NCI-H1436 treated with DMSO at 0.1 percent for 48 hours (cell line): ENCODE measurements at places on chromosomes 3 and 15.

DNA sequence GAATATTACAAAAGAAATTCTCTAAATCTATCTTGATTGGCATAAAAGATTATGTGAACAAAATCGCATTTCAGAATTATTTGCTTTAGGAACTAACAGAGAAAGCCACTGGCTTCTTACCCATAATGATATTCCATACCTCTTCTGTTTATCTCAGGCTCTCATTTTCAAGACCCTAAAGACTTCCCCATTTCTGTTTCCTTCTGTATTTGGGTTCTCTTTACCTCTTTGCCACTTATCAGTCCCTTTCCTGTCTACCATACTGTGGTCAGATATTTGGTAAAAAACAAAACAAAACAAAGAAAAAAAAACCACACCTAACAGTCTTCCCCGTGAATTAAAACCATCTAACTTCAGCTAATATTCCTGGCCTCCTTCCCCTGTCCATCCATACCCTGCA, 108.5 kb downstream of the LRRC28 start:
- DNase-seq: no peak

GRCh38 chr3:145089337-145089736, 1071.6 kb downstream of the PLOD2 start:
- DNase-seq: no peak

DNA sequence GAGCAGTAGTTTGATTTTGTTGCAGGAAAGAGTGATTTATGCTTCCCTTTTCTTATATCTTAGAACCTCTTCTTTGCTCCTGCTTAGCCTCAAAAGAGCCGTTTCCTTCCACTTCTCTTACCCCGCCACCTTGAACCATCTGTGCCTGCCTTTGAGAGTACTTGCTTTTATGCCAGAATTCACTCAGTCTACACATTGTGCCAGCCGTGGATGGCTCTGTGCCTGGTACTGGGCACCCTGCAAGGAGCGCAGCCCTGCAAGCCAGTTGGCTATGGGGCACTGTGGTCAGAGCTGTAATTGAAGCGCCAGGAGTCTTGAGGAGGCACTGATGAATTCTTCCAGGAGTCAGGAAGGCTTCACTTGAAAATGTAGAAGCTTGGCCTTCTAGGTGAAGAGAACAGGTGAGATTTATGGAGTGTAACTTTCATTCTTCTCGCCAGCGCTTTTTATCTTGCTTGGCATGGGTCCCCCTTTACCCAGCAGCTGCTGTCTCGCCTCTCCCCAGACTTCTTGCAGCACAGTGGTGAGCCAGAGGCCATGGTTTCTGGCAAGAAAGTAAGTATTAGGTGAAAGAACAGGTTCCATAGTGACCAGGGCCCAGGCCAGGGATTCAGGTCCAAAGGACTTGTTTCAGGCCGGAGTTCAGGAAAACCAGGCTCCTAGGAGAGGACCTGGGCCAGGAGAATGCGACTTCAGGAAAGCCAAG, 4.9 kb downstream of the TMED3 start:
- DNase-seq: no peak

- DNase-seq: no peak
Measured at GRCh38 chr15:35627696-35628095, 81.7 kb upstream of the DPH6 start.

GRCh38 chr3:129840707-129841360, 52.7 kb downstream of the TMCC1 start:
- DNase-seq: no peak

- DNase-seq: no peak
Measured at GRCh38 chr3:164673738-164674137, 404.6 kb downstream of the SI start.

DNA sequence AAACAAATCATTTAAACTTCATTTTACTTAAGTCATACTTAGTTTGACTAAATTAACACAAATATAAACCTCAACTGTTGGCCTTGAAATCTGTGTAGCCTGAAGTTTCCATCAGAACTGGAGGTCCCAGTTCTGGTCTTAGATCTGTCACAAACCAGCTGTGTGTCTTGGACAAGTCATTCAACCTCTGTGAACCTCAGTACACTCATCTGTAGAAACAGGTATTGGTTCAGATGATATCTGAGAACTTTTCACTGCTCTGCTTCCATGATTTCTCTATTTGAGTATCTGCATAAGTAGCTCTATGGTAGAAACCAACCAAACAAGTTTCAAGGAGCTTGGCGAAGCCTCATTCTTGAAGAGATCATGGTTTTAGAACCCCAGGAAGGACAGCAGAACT, 60.4 kb upstream of the SLC2A2 start:
- DNase-seq: no peak

GRCh38 chr3:109685084-109686079, 348.0 kb upstream of the DPPA4 start:
- DNase-seq: no peak

GRCh38 chr15:89444241-89445225, 51.9 kb downstream of the RHCG start:
- DNase-seq: no peak

DNA sequence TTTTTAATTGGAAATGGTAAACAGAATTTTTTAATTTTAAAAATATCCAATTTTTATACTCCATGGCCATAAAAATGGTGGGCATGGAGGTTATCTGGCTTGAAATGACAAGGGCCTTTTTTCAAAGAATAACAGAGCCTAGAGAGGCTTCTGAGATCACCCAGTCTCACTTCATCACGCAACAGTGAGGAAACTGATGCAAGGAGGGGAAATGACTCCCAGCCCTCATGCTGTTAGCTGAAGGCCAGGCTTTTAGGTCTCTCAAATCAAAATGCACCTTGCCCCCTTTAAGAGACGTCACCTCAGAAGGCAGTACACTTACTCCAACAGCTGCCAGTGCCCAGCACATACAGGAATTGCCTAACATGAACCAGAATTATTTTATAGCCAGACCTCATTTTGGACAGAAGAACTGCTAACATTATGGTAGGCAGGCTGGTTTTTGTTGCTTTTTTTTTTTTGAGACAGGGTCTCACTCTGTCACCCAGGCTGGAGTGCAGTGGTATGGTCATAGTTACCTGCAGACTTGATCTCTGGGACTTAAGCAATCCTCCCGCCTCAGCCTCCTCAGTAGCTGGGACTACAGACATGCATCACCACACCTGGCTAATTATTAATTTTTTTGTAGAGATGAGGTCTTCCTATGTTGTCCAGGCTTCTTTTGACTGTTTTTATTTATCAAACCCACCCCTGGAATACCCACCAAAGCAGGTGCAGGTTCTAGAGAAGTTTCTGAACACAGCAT, 9.1 kb downstream of the RAB43 start:
- DNase-seq: no peak

DNA sequence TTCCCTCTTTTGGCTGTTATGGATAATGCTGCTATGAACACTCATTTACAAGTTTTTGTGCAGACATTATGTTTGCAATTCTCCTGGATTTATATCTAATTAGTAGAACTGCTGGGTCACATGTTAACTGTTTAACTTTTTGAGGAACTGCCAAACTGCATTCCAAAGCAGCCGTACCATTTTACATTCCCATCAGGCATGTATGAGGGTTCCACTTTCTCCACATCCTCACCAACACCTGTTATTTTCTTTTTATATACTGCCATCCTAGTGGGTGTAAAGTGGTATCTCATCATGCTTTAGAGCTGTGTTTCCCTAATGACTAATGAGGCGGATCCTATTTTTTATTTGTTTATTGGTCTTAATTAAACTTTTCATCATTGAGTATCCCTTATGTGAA, 9.2 kb downstream of the KPNA4 start:
- no peak for DNase-seq

DNA sequence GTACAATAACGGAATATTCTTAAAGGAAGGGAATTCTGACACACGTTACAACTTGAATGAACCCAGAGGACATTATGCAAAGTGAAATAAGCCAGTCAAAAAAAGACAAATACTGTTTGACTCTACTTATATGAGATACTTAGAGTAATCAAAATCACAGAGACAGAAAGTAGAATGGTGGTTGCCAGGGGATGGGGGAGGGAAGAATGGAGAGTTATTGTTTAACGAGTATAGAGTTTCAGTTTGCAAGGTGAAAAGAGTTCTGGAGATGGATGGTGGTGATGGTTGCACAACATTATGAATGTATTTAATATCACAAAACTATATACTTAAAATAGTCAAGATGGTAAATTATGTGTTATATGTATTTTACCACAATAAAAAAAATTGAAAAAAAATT, 112.9 kb upstream of the ARHGEF3 start:
- no peak for DNase-seq

DNA sequence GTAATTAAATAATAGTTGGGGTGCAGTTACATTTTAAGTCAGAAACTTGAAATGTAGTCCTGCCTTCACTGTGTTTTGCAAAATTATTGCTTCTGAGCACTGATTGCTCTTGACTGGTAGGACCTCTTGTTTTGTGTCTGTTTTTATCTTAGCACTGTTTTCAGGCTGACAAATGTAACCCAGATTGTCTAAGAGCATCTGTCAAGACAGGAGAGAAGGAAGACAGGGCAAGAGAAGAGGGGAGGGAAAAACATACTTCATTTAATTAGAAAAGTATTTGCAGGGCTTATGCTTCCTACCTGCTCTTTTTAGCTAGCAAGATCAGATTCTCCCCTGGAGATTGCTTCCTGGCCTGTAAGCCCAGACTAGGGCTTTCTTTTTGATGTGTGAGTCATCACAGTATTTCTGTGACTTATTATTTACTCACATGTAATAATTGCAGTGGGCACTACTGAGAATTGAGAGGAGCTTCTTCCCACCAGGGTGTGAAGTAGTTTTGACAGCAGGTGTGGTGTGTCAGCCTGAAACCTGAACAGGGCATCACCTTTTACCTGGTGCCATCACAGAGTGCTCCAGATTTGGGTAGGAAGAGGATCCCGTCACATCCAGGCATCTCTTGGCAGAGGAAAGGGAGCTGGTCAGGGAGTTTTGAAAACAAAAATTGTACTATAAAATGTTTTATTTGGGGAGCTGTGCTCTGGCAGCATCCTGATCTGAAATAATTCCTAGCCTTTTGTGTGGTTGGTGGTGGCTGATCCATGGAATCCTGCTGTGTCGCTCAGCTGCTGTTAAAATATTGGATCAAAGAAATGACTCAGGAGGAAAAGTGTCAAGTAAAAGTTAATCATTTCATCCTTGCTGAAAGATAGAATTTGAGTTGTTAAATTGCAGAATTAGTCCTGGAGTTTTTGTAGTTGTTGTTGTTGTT, 98.2 kb downstream of the TMEM108 start:
- peak; percentile 75 for DNase-seq

DNA sequence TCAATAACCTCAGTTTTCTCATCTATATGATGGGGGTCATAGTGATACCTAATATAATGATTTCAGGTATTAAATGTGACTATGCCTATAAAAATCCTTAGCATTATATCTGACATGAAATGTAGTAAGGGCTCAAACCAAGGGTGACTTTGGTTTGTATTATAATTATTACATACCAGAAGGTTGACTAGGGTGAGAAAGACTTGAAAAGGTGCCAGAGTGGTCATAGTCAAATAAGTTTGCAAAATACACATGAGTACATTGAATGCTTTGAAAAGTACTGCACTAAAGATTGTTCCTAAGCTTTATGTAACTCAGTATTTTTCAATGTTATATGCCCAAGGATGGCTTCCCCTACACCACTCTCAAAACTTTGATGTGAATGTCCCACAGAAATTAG, 297.2 kb downstream of the ARPP21 start:
- no peak for DNase-seq

DNA sequence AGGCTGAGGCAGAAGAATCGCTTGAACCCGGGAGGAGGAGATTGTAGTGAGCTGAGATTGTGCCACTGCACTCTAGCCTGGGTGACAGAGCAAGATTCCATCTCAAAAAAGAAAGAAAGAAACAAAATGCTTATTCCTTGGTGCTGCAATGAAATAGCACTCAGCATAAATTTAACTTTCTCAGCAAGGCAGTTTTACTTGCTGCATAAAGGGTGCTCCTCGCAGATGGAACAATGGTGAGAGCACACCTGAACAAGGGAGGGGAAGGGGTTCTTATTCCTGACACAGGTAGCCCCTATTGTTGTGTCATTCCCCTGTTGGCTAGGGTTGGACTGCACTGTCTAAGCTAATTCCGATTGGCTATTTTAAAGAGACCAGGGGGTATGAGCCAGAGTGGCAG, 17.1 kb downstream of the PAK2 start:
- DNase-seq: no peak

GRCh38 chr3:3127432-3128010, 781 bp downstream of the TRNT1 start:
- DNase-seq: no peak

- no peak for DNase-seq
Measured at GRCh38 chr3:110180733-110181132, 843.4 kb upstream of the DPPA4 start.

GRCh38 chr15:26806574-26806973, 33.7 kb upstream of the GABRB3 start:
- no peak for DNase-seq

- DNase-seq: no peak
Measured at GRCh38 chr3:108602935-108603294, 13.4 kb downstream of the DZIP3 start.

GRCh38 chr3:59717679-59718205, 667.9 kb upstream of the CFAP20DC start:
- DNase-seq: no peak

GRCh38 chr3:11588755-11589154, 55.0 kb downstream of the VGLL4 start:
- no peak for DNase-seq

DNA sequence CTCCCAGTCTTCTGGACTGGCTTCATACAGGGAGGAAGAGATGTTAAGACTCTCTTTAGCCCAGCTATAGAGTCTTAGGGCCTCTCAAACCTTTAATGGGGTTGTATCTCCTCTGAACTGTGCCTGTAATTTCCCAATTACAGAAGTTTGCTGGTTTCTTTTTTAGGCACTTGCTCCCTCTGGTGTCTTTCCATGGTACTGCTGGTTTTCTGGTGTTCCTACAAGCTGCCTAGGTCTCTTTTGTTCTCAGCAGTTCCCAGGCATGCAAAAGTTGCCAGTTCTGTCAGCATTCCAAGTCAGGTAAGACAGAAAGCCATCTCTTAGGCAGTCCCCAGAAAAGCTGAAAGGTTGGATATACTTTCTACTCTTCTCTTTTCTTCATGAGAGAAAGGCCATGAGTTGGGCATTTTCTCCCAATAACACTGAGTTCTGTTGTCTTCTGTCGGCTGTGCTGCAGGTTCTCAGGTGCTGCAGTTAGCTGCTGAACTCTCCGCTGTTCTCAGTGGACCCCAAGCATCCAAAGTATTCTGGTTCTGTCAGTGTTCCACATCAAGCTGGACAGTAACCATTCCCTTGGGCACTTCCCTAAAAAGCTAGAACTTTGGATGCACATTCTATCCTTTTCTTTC, 54.4 kb upstream of the EHHADH start:
- no peak for DNase-seq

DNA sequence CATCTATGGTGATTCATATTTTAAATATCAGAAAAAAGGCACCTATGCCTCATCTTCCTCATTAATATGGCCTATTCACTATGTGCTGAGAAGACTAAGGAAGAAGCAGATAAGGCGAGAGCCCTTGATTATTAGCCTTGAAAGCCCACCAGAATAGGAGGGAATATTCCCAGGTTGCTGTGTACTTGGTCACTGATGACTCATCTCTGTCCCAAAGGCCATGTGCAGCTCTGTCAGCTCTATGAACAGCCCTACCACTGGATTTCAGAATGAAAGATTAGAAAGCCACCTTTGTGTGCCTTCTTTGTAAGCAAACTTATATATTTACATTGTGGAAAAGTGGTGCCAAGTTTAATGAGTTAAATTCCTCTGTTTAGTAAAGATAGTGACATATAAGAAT, 211.5 kb downstream of the NFKBIZ start:
- no peak for DNase-seq
